CD4-positive, alpha-beta memory T cell (primary cell): ENCODE measurements at places on chromosomes 5 and 9.

GRCh38 chr5:166618526-166618925 is 1672.9 kb upstream of the WWC1 start:
- no peak for DNase-seq

- DNase-seq = no peak
Observed at GRCh38 chr5:69265931-69266330, 31.2 kb downstream of the CDK7 start.

GRCh38 chr5:84014966-84015365 is 294.3 kb upstream of the HAPLN1 start:
- DNase-seq = no peak

DNA sequence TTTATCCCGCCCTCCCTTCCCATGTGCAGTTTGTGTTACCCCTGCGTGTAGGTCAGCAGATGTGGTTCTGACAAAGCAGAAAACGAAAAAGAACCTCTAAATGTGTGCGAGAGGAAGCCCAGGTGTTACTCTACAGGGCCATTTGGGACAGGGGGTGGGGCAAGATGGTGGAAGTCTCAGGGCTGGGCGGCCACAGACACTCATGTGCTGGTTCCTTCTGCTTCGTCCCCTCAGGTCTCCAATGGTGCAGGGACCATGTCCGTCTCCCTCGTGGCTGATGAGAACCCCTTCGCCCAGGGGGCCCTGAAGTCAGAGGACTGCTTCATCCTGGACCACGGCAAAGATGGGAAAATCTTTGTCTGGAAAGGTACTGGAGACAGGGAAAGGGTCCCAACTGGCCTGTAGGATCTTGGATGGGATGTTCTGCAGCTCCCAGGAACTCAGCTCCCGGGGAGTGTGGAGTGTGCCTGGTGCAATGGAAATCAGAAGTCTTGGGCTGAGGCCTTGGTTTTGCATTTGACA is 49.0 kb downstream of the GSN start:
- no peak for DNase-seq
